ENCODE measurements at places on chromosomes 5 and 9.
A peak's percentile ranks its signal among the peaks of the same experiment; 100 is the strongest.

DNA sequence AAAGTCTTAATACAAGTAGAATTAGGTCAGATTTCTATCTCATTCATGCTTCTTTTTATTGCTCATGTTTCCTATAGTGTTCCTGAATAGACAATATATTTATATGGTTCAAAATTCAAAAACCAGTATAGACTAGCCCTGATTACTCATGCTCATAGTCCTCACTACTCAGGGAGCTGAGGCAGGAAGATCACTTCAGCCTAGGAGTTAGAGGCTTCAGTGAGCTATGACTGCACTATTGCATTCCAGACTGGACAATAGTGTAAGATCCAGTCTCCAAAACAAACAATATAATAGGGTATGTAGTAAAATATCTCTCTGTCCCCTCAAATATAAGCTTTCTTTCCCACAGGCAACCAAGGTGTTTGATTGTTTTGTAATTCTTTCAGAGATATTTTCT is 2.4 kb downstream of the ANKRD31 start:
- DNase-seq, result no peak

DNA sequence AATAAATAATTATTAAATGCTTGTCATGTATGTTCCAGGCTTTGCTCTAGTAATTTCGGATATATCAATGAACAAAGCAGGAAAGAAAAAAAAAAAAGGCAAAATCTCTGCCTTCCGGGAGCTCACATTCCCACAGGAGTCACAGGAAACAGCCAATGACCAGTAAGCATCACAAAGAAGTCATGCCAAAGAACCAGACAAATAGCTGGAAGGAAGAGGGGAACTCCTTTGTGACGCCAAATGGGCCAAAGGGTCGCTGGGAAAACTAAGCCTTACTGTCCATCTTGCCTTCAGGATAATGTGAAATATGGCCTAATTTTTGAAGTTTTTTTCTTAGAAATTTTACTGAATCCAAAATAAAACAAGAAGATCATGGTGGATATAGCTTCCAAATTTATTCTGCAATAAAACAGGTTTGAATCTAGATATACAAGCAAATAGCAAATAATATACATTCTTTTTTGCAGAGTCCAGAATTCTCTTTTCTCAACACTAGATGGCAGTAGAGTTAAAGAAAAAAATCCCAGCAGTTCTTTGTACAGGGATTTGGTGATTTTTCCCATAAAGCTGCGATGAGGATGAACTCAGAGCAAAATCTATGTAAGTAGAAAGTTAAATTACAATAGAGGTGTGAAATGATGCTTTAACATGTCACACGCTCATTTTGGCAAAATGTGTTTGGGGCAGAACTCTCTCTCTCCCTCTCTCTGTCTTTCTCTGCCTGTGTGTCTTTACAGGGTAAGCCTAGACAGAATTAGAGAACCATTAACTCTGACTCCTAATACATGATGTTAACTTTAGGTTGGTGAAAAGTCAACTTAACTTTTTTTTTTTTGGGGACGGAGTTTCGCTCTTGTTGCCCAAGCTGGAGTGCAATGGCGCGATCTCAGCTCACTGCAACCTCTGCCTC is 60.0 kb upstream of the TUT7 start:
- DNase-seq, result peak; percentile 45

DNA sequence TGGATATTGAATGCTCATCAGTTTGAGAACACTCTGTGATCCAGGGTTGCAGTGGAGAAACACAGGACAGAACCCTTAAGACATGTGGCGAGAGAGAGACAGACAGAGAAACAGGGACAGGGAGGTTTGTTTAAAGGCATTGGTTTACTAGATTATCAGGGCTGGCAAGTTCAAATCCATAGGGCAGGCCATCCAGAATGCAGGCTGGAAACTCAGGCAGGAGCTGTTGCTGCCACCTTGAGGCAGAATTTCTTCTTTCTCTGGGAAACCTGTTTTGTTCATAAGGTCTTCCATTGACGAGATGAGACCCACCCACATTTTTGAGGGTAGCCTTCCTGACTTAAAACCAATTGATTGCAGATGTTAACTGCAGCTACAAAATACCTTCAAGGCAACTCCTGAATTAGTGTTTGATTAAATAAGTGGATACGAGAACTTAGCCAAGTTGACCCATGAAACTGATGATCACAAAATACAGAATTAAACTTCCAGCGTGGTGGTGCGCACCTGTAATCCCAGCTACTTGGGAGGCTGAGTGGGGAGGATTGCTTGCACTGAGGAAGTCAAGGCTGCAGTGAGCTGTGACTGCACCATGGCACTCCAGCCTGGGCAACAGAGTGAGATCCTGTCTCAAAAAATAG is 55.9 kb downstream of the NSUN2 start:
- DNase-seq, result peak; percentile 79

GRCh38 chr9:68995776-68996175 is 18.1 kb downstream of the PRKACG start:
- DNase-seq, result no peak

- DNase-seq, result peak; percentile 9
These were observed 2.0 kb downstream of the FBXL17 start for GRCh38 chr5:108379722-108380530.

DNA sequence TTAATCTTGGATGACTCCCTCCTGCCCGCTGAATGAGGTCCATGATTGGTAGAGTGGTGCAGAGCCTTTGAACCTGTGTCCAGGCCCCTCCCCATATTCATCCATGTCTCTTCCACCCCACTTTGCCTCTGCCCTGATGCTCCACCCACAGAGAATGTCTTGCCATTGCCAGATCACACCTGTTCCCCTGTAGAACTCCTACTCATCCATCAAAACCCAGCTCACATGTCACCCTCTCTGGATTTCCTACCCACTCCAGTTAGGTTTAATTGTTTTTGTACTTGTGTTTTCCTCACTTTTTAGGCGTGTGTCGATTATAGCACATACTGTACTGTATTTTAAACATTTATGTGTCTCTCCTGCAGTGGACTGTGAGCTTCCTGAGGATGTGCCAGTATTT is 107.0 kb upstream of the CTSL start:
- DNase-seq, result no peak

GRCh38 chr5:93681432-93681831 is 60.0 kb downstream of the POU5F2 start:
- no peak for DNase-seq

DNA sequence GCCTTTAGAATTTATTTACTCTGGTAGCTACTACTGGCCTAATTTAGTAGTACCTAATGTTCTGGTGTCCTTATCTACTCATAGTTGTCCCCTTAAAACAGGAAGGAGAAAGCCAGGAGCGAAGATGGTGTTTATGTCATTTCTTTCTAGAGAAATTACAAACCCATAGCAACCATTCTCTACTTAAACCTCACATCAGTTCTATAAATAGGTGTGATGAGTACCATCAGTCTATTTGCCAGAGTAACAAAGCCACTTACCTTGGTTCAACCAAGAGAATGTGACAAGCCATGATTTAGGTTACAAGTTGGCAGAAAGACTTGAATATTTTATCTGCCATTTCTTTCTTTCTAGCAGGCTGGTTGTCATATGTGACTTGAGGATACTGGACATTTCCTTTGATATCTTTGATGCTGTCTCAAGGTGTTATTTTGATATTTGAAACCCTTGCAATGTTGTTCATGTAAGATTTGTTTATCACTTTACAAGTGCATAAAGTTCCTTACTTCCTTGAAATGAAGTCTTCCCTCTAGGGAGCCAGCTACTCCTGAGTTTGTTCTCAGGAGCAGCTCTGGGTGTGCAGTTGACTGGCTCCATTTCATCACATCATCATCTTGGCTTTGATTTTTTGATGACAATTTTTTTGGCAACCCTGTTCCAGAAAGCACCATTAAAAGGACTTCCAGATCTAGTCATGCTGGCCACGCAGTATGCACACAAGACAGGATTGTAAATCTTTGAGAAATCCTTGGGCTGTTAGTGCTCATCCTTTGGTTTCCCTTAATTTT is 286.8 kb downstream of the ARHGAP26 start:
- DNase-seq, result no peak

GRCh38 chr9:79145442-79145841 is 426.3 kb upstream of the TLE4 start:
- DNase-seq, result no peak

DNA sequence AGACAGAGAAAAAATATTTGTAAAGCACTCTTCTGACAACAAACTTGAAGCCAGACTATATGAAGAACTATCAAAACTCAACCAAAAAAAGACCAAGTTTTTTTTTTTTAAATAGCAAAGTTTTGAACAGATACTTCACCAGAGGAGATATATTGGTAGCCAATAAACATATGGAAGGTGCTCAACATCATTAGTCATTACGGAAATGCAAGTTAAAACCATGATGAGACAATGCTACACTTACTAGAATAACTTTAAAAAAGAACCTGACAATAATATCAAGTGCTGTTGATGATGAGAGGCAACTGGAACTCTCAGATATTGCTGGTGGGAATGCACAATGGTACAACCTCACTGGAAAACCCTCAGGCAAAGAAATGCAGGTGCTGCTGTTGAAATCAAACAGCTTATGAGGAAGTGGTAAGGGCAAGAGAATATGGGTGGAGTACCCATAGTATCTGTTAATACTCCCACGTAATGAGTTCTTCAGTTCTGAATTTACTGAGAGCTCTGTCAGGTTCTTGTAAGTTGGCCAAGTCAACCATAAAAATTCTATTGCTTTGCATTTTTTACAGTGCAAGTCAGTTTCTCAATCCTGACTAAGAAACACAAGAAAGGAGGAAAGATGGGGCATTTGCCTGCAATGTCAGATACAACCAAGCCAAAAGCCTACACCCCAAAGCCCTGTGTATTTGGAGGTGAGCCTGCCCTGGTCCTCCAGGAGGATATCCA is 87.3 kb upstream of the GNAQ start:
- DNase-seq, result peak; percentile 39

- DNase-seq, result no peak
These were observed 34.0 kb upstream of the FCHO2 start for GRCh38 chr5:72921886-72922285.

DNA sequence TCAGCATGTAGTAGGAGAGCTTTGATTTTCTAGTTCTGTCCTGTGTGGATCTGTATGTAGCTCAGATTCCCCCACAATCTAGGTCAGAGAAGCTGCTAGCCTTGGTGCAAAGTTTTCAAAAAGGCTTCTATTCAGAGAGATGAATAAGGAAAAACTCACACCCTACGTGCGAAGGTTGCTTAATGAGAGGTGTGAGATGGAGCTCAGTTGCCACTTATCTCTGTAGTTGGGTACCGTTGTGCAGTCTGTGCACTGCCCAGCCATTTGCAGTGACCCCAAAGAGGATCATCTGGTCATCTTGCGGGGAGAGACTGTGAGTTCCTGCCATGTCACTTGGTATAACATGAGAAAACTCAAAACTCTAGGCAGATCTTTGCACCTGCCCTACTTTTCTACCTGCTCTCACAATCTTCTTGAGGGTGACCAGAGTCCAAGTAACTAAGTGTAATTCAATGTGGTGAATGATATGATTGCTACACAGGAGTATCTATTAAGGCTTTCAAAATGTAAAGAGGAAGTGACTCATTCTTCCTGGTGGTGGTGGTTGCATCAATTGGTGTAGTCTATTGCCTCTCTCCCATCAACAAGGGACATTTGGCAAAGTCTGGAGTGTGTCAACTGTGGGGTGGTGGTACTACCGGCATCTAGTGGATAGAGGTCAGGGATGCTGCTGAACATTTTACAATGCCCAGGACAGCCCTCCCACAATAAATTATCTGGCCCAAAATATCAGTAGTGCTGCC is 65.2 kb downstream of the TMC1 start:
- peak; percentile 59 for DNase-seq

- peak; percentile 51 for DNase-seq
These were observed 63.3 kb downstream of the CSF2 start for GRCh38 chr5:132136906-132137305.

GRCh38 chr9:136808075-136808805 is 492 bp downstream of the RABL6 start:
- DNase-seq, result peak; percentile 37

DNA sequence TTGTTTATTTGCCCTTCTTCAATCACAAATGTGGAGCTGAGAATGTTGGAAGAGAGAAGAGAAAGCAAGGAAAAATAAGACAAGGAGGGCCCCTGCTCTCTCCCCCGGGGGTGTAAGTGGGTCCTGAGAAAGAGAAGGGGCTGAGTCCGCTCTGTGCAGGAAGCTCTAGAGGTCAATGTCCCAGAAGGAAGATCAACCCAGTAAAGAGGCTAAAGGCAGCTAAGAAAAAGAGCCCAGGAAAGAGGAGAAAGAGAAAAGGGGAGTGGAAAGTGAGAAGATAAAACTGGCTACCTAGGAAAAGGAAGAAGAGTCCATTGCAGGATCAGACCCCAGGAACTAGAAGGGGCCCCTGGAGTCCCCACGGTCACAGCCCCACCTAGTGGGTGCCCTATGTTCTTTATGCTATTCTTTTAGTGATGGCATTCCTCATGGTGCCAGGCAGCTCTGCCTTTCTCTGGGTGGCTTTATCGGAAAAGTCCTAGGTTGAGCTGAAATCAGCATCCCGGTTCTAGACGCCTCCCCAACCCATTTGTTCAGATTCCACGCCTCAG is 583.4 kb downstream of the ACTL7B start:
- DNase-seq, result peak; percentile 83

Data from AG20443 (cell line).